Fibroblast of the conjunctiva (primary cell): ENCODE measurements at places on chromosomes 6 and 20.

DNA sequence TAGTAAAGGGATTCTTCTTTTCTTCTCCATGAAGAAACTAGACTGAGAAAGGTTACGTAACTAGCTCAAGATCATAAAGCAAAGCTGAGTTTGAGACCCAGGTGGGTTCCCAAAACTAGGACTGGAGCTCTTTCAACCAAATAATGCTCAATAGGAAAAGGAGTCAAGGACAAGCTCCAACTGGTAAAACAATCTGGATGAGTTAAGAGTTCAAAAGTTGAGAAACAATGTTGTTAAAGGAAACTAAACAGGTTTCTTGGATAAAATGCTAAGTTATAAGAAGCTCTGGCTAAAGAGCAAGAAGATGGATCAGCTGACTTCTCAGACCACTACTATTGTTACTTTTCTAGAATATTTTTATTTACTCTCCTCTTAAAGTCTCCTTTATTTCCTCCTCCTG is 137.3 kb downstream of the MMS22L start:
- DNase-seq: no peak

- peak; percentile 3 for DNase-seq
These were observed 42.6 kb upstream of the DEK start for GRCh38 chr6:18306977-18307376.

GRCh38 chr6:16766043-16766536 is 4.8 kb upstream of the ATXN1 start:
- DNase-seq: no peak

GRCh38 chr20:42192321-42192720 is 574.1 kb upstream of the CHD6 start:
- DNase-seq: no peak

DNA sequence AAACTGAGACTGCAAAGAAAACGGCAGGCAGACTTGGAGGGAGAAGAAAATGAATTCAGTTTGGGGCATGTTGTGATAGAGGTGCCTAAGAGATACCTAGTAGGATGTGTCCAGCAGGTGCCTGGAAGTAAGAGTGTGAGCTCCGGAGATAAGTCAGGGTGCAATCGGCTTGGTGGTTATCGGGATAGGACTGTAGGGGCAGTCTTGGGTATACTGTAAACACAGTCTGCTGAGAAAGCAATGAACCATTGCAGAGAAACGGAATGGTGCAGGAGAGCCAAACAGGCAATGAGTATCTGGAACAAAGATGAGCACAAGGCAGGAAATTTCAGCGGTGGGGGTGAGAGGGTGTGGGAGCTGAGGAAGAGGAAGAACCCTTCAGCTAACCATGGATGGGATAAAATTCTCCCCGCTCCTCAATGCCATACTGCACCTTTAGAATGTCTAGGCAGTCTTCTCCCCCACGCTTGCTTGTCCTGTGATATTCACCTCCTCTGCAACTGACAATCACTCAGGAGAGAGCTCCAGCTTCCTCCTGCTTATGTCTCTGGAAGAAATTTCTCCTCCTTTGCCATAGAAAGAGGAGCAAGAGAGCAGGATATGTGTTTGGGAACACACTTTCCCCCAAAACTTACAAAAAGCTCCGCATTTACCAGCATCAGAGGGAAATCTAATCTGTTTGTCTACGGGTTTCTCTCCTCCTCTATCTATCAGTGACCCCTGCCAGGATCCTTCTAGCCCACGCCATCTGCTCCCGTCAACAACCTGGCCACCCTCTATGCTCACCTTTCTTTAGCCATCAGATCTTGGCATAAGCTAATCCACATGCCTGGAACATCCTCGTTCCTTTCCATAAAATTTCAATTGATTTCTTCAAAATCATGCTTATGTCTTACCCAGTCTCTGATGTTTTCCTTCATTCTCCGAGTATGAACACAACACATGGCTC is 381.7 kb upstream of the JARID2 start:
- DNase-seq: no peak

- peak; percentile 95 for DNase-seq
These were observed 6.6 kb downstream of the HTR1B start for GRCh38 chr6:77456531-77457248.

DNA sequence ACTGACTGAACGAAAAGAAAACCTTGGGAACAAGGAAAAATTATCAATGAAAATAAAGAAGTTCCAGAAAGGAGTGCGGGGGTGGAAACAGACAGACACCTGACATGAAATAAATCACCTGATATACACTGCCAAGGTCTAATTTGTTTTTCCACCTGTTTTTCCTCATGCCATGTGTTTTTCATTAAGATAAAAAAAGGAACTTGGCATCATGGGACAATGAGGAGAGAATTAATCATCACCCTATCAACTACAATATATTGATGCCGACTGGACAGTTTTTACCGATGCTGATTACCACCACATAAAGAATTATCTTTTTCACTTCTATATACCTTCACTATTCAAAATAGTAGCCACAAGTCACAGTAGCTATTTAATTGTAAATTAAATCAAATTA is 233.2 kb downstream of the ARHGAP18 start:
- no peak for DNase-seq

DNA sequence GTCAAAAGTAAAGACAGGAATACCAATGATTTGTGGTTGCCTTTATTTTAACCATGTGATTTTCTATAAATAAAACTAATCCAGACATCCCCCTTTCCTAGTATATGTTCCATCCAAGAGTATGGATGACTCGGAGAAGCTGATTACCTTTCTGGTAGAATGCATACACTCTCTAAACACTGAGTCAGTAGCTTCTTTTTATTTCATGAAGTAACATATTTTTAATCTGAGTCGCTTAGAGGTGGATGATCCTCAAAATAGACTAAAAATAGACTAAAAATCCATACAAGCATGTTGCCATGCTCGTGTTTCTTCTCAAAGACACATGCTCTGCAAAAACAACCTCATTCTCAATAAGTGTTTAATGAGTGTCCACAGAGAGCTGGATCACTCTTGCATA is 263.7 kb downstream of the COL12A1 start:
- DNase-seq: no peak

DNA sequence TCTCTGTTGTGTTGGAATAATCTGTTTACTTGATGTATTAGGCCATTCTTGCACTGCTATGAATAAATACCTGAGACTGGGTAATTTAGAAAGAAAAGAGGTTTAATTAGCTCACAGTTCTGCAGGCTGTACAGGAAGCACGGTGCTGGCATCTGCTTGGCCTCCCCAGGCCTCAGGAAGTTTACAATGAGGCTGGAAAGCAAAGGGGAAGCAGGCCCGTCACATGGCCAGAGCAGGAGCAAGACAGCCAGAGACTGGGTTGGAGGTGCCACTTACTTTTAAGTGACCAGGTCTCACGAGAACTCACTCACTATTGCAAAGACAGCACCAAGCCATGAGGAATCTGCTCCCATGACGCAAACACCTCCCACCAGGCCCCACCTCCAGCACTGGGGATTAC is 50.6 kb upstream of the FUCA2 start:
- DNase-seq: no peak

- no peak for DNase-seq
These were observed 25.6 kb upstream of the MBOAT1 start for GRCh38 chr6:20237677-20238460.

- no peak for DNase-seq
These were observed 245.9 kb downstream of the FARS2 start for GRCh38 chr6:5507131-5507681.

DNA sequence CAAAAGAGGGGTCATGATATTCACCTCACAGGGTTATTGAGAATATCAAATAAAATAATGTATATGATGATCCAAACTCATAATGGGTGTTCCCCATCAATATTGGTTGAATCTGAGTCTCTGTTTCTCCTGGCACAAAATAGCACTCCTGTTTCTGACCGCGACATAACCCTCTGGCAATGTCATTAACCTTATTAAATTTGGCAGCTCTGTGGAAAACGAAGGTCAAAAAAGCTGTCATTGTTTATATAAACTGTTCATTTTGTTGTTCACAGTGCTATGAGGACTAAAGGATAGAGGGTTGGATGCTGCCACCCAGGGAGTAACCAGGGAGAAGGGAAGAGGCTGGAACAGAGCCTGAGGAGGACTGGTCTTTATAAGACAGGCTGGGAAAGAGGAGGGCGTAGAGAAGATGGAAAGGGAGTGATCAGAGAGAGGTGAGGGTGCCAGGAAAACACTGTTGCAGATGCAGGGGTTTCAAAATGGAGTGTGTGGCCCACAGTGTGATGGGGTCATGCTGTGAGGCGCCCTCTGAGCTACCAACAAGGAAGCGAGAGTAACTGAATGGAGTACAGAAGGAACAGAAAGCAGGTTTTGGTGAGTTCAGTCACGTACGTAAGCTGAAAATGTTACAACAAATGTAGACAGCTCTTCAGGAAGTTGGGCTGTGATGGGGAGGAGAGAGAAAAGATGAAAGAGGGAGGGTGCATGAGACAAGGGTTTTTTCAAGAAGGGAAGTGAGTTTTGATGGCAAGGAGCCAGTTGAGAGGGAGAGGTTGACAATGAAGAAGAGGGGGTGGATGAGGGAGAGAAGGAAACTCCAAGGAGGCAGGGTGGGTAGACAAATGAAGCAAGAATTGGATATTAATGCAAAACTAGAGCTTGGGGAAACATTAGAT is 251.6 kb upstream of the TAB2 start:
- no peak for DNase-seq

GRCh38 chr6:130500693-130501092 is 134.9 kb downstream of the TMEM200A start:
- peak; percentile 91 for DNase-seq

DNA sequence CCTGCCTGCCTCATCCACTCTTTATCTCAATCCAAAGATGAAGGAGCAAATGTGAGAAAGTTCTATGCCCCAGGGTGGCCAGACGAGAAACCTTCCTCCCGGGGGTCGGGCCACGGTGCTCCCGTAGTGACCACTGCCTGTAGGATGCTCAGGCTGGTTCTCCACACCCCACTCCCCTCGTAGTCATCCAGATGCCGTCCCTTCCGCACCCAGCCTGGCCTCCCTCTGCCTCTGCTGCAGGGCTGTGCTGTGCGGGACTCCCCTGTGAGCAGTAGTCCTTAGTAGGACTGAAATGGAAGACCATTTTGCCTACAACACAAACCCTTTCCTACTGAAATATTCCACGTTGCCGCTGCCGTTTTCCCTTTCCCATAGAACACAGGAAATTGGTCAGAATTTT is 2.0 kb downstream of the TMC2 start:
- DNase-seq: no peak

DNA sequence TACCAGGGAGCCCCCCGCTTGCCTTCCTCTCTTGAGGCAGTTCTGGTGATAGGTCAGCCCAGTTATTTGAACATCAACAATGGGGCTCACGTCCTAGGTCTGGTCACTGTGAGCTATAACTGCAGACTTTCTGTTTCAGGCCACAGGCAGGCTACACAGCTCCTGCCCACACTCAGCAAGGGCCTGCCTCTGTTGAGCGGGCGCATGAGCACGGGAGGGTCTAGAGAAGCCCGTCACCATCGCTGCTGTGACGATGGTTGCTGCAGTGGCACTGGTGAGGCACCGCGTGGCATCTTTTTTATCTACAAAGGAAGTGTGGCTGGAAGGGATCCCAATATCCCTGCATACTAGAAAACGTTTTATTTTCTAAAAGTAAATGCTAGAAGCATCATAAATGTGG is 77.8 kb downstream of the RAMACL start:
- no peak for DNase-seq

DNA sequence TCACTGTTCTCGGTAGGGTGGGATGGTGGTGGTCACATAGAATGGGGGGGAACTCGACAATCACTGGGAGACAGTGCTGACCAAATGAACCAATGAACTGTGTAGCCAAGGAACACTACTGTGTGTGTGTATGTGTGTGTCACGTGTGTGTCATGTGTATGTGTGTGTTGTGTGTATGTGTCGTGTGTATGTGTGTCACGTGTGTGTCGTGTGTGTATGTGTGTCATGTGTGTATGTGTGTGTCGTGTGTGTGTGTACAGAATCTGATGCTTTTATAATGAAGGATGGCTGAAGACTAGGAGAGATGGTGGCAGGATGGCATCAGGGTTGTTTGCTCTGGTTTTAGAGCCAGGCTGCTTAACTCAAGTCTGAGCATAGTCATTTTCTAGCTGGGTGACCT is 99.1 kb upstream of the DUSP22 start:
- DNase-seq: no peak

- peak; percentile 36 for DNase-seq
These were observed 29.5 kb downstream of the MTHFD1L start for GRCh38 chr6:150894935-150895552.

- no peak for DNase-seq
These were observed 456.8 kb upstream of the CHD6 start for GRCh38 chr20:42074944-42075343.

- DNase-seq: no peak
These were observed 3.9 kb upstream of the ARHGAP18 start for GRCh38 chr6:129713806-129714333.

DNA sequence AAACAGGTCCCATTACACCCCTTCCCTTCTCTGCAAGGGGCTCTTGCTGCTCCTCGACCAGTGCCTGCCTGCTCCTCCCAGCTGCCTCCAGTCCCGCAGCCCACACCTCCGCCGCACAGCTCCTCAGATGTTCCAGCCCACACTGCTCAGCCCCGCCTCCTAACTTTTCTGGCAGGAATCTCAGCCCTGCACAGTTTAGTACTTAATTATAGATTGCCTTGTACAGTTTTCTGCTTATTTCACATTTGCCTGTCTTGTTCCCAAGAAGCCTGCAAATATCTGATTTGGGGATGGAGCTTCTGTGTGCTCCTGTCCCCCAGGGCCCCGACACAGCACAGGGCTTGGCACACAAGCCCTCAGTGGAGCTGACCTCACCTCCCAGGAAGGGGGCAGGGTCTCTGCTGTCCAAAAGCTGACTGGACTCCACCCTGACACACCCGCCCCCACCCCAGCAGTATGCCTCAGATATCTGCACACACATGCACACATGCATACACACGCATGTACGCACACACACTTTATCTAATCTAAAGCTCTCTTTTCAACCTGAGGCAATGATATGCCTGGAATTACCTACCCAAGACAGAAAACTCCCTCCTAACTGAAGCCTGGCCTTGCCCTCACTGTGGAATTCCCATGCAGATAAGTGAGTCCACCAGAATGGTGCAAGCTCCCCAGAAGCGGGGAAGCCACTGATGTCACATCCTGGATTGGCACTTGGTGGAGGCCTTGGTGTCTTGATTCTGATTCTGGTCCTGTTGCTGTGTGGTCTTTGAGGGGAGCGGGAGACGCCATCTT is 1.2 kb upstream of the PNPLA1 start:
- DNase-seq: no peak

GRCh38 chr20:58522666-58523065 is 7.5 kb upstream of the APCDD1L start:
- no peak for DNase-seq

GRCh38 chr6:156028335-156029131 is 572.9 kb upstream of the NOX3 start:
- no peak for DNase-seq
